ENCODE measurements at places on chromosomes 6 and 20. TPM values are rescaled to one million over a fixed set of nuclear protein-coding genes. Genes with fewer than 3 reads are reported as not detected.
A peak's percentile ranks its signal among the peaks of the same experiment; 100 is the strongest.

The DEFB132 gene
- total RNA-seq, result not detected

The RBM38 gene
- 26.5 TPM for total RNA-seq

The APMAP gene
- 72.8 TPM for total RNA-seq

- no peak overlapping the region for H3K4me3 ChIP-seq
- H3K27ac ChIP-seq, result no peak overlapping the region
- no peaks in the 10 kb centered on the region for H3K4me1 ChIP-seq
- no peaks in the 10 kb centered on the region for H3K27me3 ChIP-seq
- DNase-seq, result no peak
- no peaks in the 10 kb centered on the region for H3K36me3 ChIP-seq
These were observed 132.2 kb upstream of the RREB1 start for GRCh38 chr6:6975459-6976111.

DNA sequence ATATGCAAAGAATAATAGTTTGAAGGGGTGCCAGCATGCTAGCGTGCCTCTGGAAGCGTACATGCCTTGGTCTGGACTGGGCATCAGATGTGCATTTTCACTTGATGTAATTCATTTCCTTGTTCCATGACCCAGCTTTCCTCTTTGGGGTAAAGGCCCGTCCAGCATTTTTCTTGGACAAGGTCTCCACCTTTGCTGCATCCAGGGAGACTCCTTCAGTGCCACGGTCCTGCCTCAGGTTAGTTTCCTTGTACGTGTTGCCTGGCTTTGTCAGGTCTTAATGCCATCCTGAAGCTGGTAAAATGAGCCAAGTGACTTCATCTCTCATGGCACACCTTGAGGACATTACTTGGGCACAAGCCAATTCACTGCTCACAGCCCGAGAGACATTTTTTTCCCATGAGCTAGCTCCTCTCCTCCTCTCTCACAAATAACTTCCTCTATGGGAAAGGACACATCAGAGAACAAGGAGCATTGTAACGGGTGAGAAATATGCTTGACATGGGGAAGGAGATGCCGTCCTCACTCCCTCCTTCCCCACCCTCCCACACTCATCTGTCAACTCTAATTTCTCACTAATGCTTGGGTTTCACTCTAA is 23.9 kb downstream of the EDN1 start:
- peak overlapping the region; percentile 69 for H3K27ac ChIP-seq
- no peak overlapping the region for H3K4me3 ChIP-seq
- H3K4me1 ChIP-seq, result peaks cover 4% of the 10 kb centered on the region
- H3K36me3 ChIP-seq, result peaks cover 3% of the 10 kb centered on the region
- H3K27me3 ChIP-seq, result no peaks in the 10 kb centered on the region

DNA sequence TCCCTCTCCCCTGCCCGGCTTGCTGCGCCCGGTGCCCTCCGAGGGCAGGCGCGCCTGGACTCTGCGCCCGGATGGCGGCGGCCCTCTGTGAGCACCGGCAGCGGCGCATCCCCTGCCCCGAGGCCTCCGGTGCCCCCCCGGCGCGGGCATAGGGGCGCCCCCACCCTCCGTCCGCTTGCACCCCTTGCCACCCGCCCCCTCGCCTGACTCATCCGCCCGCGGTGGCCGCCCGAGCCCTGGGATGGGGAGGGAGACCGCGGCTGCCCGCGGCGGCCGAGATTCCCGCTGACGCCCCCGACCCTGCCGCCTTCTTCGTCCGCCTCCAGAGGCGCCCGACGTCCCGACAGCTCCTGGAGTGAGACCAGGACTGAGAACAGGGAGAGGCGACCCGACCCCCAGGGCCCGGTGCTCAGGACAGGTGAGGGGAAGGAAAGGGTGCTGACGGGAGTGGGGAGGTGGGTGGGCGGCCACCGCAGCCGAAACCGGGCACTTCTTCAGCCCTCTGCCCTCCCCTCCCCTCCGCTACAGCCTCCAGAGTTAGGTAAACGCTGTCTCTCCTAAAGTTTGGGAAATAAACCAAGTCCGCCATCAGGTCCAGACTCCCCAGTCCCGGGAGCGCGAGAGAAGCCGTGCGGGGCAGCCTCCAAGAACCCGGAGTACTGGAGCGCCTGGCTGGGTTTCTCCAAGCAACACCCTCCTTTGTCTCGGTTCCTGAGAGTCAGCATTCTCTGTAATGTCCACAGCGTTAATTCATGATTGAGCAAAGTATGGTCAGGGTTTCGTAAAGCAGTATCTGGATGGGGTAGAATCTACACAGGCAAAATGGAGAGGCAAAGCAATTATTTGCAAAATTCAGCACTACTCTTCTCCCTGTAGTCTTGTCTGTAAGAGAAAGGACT is 539 bp downstream of the TMEM200A start:
- DNase-seq, result no peak
- peaks cover 58% of the 10 kb centered on the region for H3K27me3 ChIP-seq
- H3K4me1 ChIP-seq, result peaks cover 10% of the 10 kb centered on the region
- no peaks in the 10 kb centered on the region for H3K36me3 ChIP-seq
- H3K27ac ChIP-seq, result peak overlapping the region; percentile 65
- peak overlapping the region; percentile 90 for H3K4me3 ChIP-seq

- H3K27me3 ChIP-seq, result peaks cover 58% of the 10 kb centered on the region
- H3K36me3 ChIP-seq, result no peaks in the 10 kb centered on the region
- H3K27ac ChIP-seq, result no peak overlapping the region
- H3K4me1 ChIP-seq, result no peaks in the 10 kb centered on the region
- no peak overlapping the region for H3K4me3 ChIP-seq
These were observed 38.3 kb upstream of the SLC32A1 start for GRCh38 chr20:38685853-38686473.
